ENCODE measurements at places on chromosomes 5 and 9.

- no peak for DNase-seq
Measured at GRCh38 chr9:101594796-101595195, at the start of gene PPP3R2. PPP3R2 (minus strand) TSS chr9:101594969; CDS start chr9:101594921, 48 bp downstream.

DNA sequence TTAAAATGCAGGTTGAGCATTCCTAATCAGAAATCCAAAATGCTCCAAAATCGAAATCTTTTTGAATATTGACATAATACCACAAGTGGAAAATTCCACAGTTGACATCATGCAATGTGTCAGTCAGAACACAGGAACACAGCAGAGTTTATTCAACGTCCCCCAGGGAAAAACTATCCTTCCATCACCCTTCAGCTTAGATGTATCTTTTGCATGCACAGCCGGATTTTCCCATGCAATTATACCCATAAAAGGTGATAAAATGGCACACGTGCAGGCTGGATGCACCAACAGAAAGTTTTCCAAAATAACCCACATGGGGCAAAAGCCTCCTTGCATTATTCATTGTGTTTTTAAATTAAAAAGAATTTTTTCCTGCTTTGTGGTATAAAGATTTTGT is 71.2 kb downstream of the RAB24 start:
- DNase-seq, result no peak

DNA sequence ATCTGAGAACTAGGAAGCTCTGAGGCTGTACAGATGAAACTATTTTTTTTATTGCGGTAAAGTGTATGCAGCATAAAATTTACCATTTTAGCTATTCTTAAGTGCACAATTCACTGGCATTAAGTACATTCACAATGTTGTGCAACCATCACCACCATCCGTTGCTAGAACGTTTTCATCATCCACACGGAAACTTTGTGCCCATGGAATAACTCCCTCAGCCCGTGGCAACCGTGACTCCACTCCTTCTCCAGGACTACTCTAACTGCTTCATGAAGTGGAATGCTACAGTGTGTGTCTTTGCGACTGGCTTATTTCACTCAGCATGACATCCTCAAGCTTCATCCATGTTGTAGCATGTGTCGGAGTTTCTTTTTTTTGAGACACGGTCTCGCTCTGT is 57.1 kb downstream of the COL23A1 start:
- DNase-seq, result no peak

DNA sequence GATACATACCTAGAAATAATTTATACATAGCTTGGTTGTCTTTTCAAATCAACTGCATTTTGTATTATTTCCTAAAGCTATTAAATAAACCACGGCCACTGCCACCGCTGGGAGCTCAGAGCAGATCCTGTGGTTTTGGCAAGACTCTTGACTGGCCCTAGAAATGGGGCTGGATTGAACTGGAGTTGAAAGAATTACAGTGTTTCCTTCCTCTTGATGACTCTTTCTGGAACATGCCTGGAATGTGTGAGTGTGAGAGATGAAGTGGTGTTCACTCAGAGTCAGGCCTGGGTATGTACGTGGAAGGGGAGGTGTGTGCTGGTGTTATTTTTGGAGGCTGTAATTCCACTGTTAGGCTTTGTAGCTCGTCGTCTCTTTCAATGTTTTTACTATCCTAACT is 45.9 kb downstream of the TEK start:
- no peak for DNase-seq

DNA sequence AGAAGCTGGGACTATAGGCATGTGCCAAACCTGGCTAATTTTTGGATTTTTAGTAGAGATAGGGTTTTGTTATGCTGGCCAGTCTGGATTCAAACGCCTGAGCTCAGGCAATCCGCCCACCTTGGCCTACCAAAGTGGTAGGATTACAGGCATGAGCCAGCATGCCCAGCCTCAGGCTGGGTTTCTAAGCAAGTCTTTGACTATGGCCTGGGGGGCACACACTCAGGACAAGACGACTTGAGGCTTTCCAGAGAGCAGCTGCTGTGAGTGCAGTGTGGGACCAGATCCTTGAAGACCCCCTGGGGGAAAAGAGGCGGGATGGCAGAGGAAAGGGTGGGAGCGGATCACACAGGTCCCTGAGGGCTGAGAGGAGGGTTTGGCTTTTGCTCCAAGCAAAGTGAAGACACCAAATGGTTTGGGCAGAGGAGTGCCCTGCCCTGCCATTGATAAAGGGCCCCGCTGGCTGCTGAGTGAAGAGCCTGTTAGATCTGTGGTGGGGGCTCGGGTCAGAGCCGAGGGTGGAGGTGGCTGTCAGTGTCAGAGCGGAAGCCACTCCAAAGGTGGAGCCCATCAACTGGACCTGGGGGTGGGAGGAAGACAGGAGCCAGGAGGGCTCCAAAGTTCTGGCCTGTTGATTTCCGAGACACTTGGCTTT is 46.8 kb upstream of the FUBP3 start:
- no peak for DNase-seq
